ENCODE measurements at places on chromosomes 7 and 10.

- no peak for DNase-seq
Observed at GRCh38 chr7:30927040-30927439, 15.4 kb downstream of the AQP1 start.

GRCh38 chr7:69772718-69773436, 174.6 kb downstream of the AUTS2 start:
- no peak for DNase-seq

DNA sequence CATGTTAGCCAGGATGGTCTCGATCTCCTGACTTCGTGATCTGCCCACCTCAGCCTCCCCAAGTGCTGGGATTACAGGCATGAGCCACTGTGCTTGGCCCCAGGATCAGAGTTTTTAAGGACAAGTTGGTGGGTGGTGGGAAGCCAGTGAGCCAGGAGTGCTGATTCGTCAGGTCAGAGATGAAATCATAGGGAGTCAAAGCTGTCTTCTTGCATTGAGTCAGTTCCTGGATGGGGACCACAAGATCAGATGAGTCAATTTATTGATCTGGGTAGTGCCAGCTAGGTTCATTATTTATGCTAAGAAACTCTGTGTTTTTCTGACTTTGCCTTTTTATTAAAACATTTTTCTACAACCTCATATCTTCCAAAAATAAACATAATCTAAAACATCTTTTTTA, 423.8 kb downstream of the ARL4A start:
- no peak for DNase-seq

DNA sequence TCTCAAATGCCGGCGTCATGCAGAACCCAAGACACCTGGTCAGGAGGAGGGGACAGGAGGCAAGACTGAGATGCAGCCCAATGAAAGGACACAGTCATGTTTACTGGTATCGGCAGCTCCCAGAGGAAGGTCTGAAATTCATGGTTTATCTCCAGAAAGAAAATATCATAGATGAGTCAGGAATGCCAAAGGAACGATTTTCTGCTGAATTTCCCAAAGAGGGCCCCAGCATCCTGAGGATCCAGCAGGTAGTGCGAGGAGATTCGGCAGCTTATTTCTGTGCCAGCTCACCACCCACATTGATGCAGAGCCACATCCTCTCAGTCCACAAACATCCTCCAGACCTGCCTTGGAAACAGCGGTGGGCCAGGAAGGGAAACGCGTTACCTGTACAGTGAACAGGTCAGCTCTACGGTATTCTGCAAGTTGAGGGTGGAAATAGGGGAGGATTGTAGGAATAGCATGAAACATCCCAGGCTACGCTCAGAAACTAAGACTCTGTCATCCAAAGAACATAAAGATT, 133.1 kb upstream of the PRSS1 start:
- DNase-seq: no peak

DNA sequence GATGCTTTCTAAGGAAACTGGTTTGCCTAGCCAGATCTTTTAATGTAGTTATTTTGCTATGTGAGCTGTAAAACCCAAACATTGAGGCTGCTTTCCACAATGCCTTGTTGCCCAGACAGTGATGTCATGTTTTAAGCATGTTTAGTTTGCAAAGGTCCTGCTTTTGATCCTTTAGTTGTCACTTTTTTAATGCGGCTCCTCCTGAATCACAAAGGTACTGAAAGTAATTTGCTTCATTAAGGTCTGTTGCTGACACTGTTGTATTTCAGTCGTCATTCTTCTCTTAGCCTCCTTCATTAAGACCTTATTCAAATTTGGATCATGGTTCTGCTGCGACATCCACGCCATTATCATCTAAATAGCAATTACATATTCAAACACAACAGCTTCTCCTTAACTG, 10.6 kb downstream of the RPA3 start:
- no peak for DNase-seq

- DNase-seq: no peak
Observed at GRCh38 chr10:24404567-24404966, 195.6 kb downstream of the KIAA1217 start.

DNA sequence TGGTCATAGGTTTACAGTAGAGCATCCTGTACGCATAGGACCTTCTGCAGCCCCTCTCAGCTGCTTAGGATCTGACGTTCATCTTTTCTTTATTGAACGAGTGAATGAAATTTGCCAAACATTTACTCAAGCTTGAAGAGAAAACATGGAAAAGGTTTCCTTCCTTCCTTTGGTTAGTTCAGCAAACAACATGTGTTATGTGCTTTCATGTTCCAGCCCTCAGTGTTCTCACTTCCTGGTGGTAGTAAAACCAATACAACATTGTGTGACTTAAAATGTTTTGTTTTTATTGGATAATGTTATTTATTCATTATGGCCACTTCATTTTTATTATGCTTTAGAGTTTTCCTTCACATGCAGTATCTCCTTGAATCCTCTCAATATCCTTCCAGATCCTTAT, 1.4 kb upstream of the CDCA7L start:
- no peak for DNase-seq

GRCh38 chr7:137942484-137943115, 59.3 kb downstream of the CREB3L2 start:
- no peak for DNase-seq

GRCh38 chr7:144632724-144633123, 203.1 kb downstream of the TPK1 start:
- no peak for DNase-seq

GRCh38 chr7:141324870-141325269, 226.3 kb upstream of the AGK start:
- DNase-seq: no peak

- no peak for DNase-seq
Observed at GRCh38 chr10:124002391-124003069, 90.9 kb downstream of the CHST15 start.

DNA sequence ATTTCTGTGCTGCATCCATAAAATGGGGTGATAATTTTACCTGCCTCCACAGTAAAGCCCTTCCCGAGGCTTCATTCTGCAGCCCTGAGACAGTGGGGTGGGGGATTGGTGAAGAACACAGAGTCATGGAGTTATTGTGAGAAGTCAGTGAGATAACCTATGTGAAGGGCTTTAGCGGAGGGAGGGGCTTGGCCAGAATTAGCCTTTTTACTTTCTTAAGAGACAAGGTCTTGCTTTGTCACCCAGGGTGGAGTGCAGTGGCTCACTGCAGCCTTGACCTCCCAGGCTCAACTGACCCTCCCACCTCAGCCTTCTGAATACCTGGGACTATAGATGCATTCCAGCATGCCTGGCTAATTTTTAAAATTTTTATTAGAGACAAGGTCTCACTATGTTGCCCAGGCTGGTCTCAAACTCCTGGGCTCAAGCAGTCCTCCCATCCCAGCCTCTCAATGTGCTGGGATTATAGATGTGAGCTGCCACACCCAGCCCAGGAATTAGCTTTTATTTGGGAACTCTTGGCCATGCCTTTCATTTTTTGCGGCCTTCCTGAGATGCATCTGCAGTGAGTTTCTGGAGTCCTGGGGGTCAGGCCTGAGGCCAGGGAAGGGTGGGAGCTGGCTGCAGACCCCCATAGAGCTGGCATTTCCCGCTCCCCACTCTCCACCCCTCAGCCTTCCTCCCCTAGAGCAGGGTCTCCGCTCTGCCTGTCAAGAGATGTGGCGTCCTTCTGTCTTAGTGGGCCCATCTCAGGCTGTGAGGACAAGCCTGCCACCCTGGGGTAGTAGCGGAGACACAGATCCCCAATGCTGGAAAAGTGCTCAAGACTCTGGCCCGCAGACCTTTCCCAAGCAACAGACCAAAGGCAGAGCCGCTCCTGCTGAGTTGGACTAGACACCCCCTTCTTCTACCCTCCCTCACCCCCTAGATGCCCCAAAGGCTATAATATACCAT, 77.0 kb downstream of the ZMIZ1 start:
- DNase-seq: no peak

DNA sequence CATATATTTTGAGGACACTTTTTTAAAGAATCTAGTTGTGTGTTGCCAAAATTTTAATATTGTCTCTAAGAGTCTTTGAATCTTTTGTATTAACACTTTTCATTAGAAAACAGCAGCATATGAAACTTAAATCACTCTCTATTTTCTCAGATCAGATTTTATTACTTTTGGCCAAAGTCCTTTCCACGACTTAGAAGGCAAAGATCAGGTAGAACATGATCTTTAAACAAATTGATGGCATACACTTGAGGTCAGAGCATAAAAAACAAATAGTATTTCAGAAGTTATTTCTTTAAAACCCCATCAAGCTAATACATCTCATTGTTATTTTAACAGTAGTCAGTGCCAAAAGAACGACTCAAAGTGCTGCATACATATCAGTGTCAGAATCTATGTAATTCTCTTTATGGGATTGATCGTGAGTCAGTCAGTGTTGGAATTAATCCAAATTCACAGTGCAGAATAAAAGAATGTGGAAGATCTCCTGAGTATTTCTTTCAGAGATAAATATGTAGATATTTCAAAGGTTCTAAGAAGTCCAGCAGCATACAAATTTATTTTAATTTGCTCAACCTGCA, 9.6 kb upstream of the AGMO start:
- DNase-seq: no peak

DNA sequence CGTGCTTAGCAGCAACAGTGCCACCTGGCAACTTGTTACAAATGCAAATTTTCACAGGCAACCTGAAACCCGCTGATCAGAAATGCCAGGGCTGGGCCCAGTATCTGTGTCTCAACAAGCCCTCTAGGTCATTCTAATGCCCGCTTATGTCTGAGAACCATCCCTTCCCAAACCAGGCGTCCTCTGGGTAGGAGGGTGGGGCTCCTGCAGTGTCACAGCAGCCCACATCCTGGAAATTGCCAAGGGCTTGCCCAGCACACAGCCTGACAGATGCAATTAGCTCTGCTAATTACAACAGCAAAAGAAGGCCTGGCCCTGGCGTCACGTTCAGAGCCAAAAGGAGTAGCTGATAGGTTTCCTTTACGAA, 15.9 kb downstream of the ITPRIP start:
- peak; percentile 92 for DNase-seq

DNA sequence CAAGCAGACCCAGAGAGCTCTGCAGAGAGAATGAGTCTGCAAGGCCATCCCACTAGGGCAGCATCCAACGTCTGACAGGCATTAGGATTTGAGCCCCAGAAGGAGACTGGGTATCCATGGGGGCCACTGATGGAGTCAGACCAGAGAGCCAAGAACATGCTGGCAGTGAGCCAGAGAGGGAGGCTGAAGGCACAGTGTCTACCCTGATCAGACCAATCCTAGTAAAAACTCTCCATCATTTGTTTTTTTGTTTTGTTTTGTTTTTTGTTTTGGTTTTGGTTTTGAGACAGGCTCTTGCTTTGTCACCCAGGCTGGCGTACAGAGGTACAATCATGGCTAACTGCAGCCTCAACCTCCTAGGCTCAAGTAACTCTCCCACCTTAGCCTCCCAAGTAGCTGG, 133.1 kb upstream of the LYZL2 start:
- no peak for DNase-seq

- DNase-seq: no peak
Observed at GRCh38 chr7:150371996-150372270, 3.3 kb downstream of the REPIN1 start.

- DNase-seq: no peak
Observed at GRCh38 chr10:125979976-125980375, 83.6 kb downstream of the FANK1 start.

GRCh38 chr10:132555648-132556575, 18.3 kb downstream of the INPP5A start:
- DNase-seq: no peak

GRCh38 chr7:47588704-47589225, 6.9 kb upstream of the TNS3 start:
- no peak for DNase-seq
